ENCODE measurements at places on chromosomes 11 and 22.

- no peak for DNase-seq
Measured at GRCh38 chr11:54930930-54931329, 224.3 kb downstream of the OR4A5 start.

DNA sequence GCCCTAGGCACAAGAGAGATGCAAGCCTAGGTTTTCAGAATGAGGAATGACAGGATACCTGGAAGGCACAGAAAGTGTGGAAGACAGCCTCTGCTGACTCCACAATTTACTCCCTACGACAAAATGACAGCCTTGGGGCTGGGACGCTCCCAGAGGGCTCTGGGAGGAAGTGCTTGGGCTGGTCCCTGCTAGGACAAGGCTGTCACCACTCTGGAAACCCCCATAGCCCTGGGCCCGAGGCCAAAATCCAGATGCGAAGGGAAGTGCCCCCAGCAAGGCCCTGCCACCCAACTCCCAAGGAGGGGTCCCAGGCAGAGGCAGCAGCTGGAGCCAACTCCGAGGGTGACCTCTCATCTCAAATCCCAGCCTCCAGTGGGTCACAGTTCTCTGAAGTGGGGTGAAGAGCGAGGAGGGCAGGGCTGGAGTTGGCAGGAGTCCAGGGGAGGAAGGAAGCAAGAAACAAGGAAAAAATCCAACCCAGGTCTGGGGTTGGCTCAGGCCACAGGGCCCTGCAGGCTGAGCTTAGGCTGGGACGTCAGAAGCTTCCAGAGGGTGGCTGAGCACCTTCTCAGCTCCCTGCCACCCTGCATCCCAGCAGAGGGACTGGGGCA lies 6.3 kb upstream of the CDC42EP2 start:
- no peak for DNase-seq

DNA sequence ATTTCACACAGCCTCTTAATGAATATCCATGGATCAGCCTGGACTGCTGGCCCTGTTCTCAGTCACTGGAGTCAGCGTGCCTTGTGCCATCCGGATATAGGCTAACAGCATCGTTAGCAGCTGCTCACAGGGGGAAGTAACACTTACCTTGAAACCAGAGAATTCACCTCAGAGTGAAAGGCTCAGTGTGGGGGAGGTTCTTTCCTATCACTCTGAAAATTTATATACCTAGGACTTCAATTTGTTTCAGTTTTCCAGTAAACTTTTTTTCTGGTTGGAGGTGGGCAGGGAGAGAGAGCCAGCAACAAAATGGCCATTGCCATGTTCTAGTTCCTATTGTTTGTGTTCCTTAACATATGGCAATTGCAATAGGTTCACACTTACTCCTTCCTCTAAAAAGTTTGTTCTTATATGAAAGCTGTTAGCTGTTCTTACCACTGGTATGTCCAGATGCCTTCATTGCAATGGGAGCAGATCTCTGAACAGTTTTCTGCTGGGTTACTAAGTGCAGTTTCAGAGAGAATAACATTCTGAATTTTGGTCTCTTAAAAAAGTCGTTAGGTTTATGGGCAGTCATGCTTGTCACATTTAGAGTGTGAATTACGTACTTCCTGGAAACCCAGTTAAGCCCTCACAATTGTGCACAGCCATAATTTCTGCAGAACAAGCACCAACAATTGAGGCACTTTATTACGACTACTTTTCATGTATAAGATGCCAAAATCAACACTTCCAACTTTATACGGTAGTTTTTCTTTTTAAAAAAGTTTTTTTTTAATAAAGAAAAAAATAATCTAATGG lies 247.6 kb downstream of the CADM1 start:
- DNase-seq = no peak

- no peak for DNase-seq
Measured at GRCh38 chr11:104127828-104128227, 36.1 kb downstream of the PDGFD start.

DNA sequence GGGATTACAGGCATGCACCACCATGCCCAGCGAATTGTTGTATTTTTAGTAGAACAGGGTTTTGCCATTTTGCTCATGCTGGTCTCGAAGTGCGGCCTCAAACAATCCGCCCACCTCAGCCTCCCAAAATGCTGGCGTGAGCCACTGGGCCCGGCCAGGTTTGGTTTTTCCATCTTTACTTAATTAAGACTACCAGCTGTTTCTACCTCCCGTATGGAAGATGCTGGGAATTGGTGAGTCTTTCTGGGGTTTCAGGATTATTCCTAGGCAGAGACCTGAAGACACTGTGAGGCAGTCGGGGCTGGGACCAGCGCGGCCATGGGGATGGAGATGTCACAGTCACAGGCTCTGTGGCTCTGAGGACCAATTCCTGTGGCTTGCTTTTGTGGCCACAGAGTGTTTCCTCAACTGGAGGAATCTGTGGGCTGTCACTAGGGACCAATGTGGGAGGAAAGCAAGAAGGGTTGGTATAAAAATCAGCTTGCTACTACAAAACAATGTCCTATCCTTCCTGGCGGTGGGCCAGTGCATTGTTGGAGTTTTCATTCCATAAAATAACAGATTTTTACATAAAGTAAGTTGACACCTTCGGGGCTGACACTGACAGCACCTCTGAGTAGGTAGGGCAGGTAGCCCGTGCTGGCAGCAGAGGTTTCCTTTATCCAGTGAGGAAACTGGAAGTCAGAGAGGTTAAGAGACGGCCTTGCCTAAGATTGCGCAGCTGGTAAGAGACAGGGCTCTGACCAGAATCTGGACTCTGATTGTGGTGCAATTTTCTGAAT lies 8.4 kb upstream of the FTH1 start:
- DNase-seq = no peak

DNA sequence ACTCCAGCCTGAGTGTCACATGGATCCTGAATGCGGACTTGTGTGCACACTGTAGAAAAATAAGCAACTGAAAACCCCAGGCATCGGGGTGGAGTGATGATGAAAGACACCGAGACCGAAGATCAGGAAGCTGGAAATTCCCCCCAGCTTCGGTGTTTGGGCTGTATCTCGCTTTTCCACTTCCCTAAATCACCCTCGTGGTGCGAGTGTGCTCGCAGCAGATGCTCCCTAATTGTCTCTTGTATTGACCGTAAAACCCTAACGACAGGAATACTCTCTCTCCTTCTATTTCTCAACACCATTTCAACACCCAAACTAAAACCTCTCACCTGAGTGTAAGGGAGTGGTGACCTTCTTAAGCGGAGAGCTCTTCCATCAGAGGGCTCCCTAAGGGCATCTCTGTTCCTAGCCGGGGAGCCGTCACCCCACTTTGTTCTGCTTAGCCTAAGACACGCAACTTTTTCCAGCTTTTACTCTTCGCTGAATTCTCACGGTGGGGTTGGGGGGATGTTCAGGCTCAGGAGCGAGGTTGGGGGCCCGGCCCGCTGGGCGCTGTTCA lies 635 bp upstream of the GRK3 start:
- DNase-seq = peak; percentile 10

GRCh38 chr11:86790195-86790725 lies 10.1 kb upstream of the PRSS23 start:
- no peak for DNase-seq

DNA sequence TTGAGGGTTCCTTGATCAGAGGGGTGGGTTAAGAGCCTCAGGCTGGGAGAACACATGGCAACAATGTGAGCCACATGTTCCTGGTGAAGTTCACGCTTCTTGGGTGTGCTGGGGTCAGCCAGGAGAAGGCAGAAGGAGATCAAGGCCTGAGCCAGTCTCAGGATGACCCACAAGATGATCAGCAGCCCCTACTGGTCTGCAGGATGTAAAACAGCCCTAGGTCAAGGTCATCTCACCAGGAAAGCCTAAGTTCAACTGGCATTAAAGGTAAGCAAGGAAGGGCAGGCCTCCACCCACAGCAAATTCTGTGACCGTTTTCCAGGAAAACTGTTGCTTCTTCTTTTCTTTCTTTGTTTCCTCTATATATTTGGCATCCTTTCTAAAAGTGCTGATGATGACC lies 156.7 kb upstream of the KIRREL3 start:
- DNase-seq = no peak

DNA sequence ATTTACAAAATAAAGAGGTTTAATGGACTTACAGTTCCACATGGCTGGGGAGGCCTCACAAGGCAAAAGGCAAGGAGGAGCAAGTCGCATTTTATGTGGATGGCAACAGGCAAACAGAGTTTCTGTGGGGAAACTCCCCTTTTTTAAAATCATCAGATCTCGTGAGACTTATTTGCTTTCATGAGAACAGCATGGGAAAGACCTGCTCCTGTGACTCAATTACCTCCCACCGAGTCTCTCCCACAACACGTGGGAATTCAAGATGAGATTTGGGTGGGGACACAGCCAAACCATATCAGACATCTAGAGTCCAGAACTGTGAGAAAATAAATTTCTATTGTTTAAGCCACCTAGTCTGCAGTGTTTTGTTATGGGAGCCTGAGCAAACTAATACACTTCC lies 80.8 kb downstream of the ME3 start:
- DNase-seq = no peak

DNA sequence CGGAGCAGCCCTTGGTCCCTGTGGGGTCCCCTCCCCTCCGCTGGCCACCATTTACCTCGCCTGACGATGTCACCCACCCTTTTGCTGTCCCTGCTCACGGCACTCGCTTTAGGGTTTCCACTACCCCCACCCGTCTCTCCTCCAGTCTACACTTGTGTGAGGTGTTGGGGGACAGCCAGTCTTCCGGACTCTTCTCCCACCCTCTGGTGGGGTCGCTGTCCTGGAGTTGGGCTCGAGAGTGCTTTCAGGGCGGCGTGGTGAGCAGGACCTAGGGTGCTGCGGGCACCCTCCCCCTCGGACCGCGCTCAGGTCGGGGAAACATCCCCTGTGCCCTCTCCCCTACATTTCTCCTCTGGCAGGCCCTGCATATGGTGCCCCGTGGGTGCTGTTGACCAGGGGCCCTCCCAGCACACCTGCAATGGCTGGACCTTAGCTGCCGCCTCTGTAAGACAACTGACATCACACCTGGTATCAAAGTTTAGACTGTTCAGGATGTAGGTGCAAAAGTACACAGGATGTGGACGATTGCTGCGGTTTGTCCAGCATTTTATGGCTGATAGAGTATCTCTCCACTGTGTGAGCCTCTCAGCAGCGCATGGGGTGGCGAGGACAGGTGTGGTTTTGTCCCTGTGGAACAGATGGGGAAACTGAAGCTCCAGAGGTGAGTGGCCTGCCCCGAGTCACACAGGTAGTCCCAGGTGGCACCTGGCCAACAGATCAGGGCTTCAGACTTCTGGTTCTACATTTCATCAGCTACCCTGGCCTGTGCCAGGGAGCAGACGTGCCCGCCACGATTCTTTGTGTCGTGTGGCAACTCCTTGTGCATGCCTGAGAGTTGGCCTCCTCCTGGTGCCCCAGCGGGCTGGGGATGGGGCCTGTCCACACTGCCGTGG lies 1.2 kb downstream of the GRK2 start:
- DNase-seq = no peak

GRCh38 chr11:9525116-9525515 lies 48.4 kb upstream of the WEE1 start:
- DNase-seq = no peak

DNA sequence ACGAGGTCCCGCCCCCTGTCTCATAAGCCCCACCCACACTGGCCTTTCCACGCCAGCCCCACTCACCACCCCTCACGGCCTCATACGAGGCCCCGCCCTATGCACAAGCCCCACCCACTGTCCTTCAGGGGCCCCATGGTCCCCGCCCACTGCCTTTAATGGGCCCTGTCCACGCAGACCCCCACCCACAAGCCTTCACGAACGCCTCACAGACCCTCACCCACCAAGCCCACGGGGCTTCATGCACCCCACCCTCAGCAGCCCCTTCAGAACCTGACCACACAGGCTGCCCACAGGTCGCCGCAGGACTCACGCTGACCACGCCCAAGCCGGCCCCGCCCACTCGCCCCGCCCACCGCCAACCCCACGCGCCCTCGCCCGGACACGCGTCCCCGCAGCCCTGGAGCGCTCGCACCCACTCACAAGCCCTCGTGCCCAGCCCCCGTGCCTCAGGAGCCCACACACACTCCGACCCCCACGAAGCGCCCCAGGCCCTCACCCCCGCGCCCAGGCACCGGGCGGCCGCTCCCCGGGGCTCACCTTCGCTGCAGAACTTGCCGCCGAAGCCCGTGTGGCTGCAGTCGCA lies 10.5 kb downstream of the NRXN2 start:
- DNase-seq = no peak

GRCh38 chr11:61090982-61091372 lies 11.3 kb upstream of the CD5 start:
- no peak for DNase-seq

DNA sequence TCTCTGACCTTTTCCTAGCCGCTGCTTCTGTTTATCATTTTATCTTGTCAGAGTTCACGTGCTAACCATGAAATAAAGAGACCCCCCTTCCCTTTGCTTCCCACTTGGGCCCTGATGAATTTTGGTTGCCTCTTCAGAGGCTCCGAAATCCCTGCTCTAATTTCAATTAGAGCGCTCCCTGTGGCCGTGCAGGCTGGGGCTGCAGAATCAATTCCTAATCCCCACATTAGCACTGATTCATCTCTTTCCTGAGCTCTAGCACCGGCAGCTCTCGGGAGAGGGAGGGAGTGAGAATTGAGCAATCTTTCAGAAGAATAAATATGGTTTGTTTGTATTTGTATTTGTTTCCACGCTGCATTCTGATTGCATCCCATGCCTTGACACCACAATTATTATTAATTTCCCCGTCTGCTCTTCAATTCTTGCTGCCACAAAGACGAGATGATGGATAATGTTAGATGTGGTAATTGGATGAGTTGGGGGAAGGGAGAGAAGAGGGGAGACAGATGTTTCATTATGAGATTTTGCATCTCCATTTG lies 76.9 kb downstream of the NTM start:
- no peak for DNase-seq

GRCh38 chr11:118933486-118933885 lies 7.8 kb upstream of the BCL9L start:
- DNase-seq = no peak

DNA sequence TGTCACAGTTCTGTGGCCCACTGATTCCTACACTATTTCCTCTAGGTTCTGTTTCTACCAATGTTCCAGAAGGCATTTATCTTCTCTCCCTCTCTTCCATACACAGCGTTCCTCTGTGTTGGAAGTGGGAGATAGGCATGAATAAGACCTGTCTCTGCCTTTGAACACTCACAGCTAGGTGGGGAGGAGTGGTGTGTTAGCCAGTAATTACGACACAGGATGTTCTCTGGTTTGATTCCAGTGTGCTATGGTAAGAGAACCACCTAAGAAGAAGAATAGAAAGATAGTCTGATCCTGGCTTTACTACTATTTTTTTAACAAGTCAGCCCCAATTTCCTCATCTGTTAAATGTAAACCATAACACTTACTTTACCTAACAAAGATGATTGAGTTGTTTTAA lies 200.2 kb upstream of the MTMR2 start:
- DNase-seq = no peak

Measured in HAP-1 (cell line).